ENCODE measurements at places on chromosomes 2 and 18. TPM values are rescaled to one million over a fixed set of nuclear protein-coding genes. Genes with fewer than 3 reads are reported as not detected.

The TGFA gene
- not detected for total RNA-seq

The DNAH7 gene
- total RNA-seq = 0.26 TPM

The ADAM23 gene
- 1.2 TPM for total RNA-seq

The WDR75 gene
- 60.3 TPM for total RNA-seq

The CD8A gene
- 38.5 TPM for total RNA-seq

The CRYBA2 gene
- total RNA-seq = not detected

The ARHGEF4 gene
- total RNA-seq = 7.9 TPM

The IMPA2 gene
- 30.1 TPM for total RNA-seq

The CIB4 gene
- total RNA-seq = not detected

The SERPINB10 gene
- not detected for total RNA-seq

The ANKRD29 gene
- 33.4 TPM for total RNA-seq

The ERICH2 gene
- total RNA-seq = not detected

The CRYGB gene
- total RNA-seq = not detected

The EGR4 gene
- not detected for total RNA-seq

The SDC1 gene
- total RNA-seq = not detected

The TPGS2 gene
- total RNA-seq = 78.3 TPM

The WDPCP gene
- 28.2 TPM for total RNA-seq

The DSG2 gene
- total RNA-seq = 25.0 TPM

The CYS1 gene
- total RNA-seq = 7.2 TPM

The SERPINB12 gene
- not detected for total RNA-seq

The NEU4 gene
- not detected for total RNA-seq

The ATG16L1 gene
- total RNA-seq = 42.9 TPM

The RNF125 gene
- 16.2 TPM for total RNA-seq

The HOXD13 gene
- total RNA-seq = not detected

The SERPINB4 gene
- total RNA-seq = not detected

The DSC2 gene
- total RNA-seq = 0.26 TPM

The DOCK10 gene
- 33.2 TPM for total RNA-seq

The ADD2 gene
- total RNA-seq = 0.59 TPM

The CHRNA1 gene
- not detected for total RNA-seq

The SEMA4F gene
- total RNA-seq = 2.9 TPM

The SLC4A5 gene
- total RNA-seq = 3.9 TPM

The UGT1A4 gene
- total RNA-seq = not detected

The SPDYA gene
- total RNA-seq = 3.2 TPM

The RPRM gene
- total RNA-seq = 34.8 TPM

The DYNC2LI1 gene
- 56.5 TPM for total RNA-seq

The RPIA gene
- total RNA-seq = 0.29 TPM

The CENPA gene
- not detected for total RNA-seq

The AGXT gene
- total RNA-seq = not detected

The DCC gene
- total RNA-seq = 0.40 TPM

The IL36G gene
- not detected for total RNA-seq

The STK39 gene
- 5.6 TPM for total RNA-seq

The ESPNL gene
- not detected for total RNA-seq

The PPP4R1 gene
- 720 TPM for total RNA-seq

The PLGLB1 gene
- not detected for total RNA-seq

The NYAP2 gene
- total RNA-seq = not detected

The ST8SIA5 gene
- total RNA-seq = not detected

The ZSWIM2 gene
- not detected for total RNA-seq

The PCARE gene
- total RNA-seq = not detected

The CNGA3 gene
- not detected for total RNA-seq

The TNFRSF11A gene
- 0.26 TPM for total RNA-seq

The CDK5R2 gene
- total RNA-seq = not detected

The EML6 gene
- 1.4 TPM for total RNA-seq

The CD207 gene
- 2.9 TPM for total RNA-seq

The FBXO41 gene
- 5.6 TPM for total RNA-seq

The TCF7L1 gene
- 37.1 TPM for total RNA-seq

The TFPI gene
- total RNA-seq = 99.4 TPM

The KIAA2012 gene
- total RNA-seq = 0.76 TPM

The DUSP2 gene
- 2.6 TPM for total RNA-seq

The TMBIM1 gene
- total RNA-seq = 166 TPM
